ENCODE measurements at places on chromosomes 16 and 17.
A peak's percentile ranks its signal among the peaks of the same experiment; 100 is the strongest.

DNA sequence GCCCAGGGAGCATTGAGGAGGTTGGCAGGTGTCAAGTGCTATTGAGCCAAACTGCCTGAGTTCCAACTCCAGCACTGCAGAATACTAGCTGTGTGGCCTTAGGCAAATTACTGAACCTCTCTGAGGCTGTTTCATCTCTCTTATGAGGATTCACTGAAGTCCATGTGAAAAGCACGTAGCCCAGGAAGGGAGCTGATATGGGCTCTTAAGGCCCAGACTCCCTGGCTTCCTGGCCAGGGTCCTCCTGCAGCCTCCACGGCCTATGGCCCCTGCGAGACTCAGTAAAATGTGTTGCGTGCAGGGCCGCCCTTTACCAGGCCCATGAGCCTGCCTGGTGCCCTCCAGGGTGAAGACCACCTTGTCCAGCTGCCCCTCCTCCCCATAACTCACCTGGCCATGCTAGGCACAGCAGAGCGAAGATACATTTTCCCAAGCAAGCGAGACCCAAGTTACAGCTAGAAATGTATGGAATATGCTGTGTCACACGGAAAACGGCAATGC is 133.7 kb upstream of the TNRC6C start:
- DNase-seq: no peak

DNA sequence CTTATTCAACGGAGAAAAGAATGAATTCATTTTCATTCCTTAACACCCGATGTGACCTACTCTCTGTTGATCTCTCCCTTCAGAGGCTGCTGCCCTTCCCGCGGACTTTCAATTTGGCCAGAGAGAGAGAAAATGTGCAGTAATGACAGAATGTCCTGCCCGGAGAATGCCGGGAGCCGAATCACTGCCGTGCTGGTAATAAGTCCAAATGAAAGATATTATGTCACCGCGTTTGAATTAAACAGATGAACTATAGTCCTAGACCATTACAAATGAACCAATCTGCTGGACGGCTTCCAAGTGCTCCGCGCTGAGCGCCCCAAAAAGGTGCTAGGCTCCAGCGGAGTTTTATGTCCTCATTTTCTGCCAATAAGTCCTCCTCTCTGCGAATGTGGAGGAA is 14.7 kb upstream of the C16orf82 start:
- no peak for DNase-seq

DNA sequence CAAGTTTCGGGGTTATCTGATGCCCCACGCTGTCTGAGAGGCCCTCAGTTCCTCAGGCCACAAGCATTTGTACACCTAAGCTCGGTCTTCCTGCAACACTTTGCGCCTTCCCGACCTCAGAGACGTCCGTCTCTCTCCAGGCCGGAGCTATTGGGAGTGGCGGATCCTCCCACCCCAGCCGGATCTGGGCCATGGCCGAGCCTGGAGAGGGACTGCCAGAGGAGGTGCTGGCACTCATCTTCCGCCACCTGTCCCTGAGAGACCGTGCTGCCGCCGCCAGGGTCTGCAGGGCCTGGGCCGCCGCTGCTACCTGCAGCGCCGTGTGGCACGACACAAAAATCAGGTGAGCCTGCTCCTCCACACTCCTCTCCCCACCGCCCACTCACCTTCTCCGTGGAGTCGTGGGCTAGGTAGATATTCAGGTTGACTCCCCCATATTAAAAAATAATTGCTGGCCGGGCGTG is 1.9 kb downstream of the FBXL8 start:
- no peak for DNase-seq

DNA sequence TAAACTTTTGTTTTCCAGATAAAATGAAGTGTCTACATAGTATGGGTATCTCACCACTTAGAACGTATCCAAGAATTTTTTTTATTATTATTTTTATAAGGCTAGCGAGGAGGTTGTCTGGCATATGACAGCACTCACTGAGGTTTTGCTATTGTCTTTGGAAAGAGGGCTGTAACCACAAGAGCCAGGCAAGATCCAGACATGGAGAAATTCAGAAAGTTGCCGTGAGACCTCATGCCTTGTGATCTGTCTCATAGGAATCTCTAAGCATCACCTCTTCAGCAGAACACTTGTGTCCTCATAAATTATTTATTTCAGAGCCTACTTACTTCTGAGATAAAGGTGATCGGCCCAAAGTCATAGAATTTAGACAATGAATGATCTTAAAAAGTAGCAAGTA is 410.8 kb downstream of the CDH11 start:
- DNase-seq: no peak

DNA sequence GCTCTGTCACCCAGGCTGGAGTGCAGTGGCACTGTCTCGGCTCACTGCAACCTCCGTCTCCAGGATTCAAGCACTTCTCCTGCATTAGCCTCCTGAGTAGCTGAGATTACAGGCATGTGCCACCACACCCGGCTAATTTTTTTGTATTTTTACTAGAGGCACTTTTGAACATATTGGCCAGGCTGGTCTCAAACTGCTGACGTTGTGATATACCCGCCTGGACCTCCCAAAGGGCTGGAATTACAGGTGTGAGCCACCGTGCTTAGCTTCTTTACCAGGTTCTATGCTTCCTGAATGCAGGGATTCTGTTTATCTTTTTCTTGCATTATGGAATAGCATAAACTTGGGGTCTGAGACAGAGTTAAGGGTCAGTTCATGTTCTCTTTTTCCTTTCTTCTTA is 317.9 kb upstream of the RBFOX1 start:
- DNase-seq: no peak

DNA sequence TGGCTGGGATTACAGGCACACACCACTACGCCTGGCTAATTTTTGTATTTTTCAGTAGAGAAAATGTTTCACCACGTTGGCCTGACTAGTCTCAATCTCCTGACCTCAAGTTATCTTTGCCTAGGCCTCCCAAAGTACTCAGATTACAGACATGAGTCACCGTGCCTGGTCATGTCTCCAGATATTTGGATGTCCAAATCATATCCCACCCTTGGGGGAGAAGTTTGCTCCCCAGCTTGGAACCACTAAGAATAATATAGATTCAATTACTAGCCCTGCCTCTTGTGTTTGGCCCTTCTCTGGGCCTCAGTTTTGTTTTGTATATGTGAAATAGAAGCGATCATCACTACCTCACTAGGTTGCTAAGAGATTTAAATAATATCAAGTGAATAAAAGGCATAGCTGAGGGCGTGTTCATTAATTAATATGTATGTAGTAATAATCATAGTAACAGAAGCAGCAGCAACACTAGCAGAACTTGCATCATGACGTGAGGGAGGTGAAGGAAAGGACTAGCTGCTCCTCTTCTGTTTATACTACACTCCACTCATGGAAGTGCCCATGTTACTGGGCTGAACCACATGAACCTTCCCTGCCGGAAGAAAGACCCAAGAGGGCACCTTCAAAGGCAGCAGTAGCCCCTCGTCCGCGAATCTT is 253.6 kb upstream of the XYLT1 start:
- no peak for DNase-seq

GRCh38 chr17:48192321-48192731 is 84.8 kb downstream of the SNX11 start:
- no peak for DNase-seq

- DNase-seq: no peak
These were observed 22.7 kb downstream of the PLEKHG4 start for GRCh38 chr16:67302076-67302475.

DNA sequence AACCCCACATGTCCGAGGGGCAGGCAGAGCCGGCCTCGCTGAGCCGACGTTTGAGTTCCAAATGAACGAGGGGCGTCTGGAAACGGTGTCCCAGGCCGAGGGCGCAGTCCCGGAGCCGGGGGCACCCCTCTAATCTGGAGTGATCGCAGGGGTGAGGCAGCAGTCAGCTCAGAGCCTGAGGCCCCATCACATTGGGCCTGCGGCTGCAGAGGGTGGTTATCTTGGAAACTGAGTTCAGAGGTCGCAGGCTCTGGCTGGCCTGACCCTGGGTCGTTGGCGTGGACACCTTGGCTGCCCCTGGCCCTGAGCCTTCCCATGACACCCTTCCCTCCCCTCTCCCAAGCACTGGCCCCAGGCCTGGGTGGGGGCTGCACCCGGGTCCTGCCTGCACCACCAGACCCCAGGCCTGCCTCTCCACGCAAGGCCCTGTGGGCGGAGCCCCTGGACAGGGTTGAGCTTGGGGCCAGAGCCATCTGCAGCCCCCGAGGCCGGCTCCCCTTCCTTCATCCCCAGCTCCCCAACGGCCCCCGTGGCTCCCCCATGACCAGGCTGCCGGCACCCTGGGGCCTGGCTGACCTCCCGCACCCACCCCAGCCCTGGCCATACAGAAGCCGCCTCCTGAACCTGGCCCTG is 45.6 kb downstream of the ZFPM1 start:
- DNase-seq: no peak

DNA sequence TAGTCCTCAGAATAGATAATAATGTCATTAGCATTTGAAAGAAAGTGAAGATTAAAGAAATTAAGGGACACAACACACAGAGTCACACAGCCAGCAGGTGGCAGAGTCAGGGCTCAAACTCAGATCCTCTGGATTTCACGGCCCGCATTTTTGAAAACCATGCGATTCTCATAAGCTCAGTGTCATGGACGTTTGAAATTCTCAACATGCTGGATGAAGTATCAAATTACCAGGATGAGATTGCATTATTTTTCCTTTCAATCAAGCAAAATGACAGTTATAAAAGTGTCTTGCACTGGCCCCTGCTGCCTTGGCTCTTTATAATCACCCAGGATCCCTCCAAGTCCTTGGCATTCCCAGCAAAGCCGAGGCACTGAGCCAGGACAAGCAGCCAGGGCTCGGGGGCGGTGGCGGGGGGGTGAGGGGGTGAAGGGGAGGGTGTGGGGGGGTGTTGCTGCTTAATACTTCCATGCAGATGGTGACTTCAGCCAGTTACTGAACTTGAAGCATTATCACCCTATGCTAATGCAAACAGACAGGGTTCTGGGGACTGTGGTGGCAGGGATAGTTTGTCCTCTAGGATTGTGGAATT is 6.6 kb upstream of the BMERB1 start:
- DNase-seq: peak; percentile 22

DNA sequence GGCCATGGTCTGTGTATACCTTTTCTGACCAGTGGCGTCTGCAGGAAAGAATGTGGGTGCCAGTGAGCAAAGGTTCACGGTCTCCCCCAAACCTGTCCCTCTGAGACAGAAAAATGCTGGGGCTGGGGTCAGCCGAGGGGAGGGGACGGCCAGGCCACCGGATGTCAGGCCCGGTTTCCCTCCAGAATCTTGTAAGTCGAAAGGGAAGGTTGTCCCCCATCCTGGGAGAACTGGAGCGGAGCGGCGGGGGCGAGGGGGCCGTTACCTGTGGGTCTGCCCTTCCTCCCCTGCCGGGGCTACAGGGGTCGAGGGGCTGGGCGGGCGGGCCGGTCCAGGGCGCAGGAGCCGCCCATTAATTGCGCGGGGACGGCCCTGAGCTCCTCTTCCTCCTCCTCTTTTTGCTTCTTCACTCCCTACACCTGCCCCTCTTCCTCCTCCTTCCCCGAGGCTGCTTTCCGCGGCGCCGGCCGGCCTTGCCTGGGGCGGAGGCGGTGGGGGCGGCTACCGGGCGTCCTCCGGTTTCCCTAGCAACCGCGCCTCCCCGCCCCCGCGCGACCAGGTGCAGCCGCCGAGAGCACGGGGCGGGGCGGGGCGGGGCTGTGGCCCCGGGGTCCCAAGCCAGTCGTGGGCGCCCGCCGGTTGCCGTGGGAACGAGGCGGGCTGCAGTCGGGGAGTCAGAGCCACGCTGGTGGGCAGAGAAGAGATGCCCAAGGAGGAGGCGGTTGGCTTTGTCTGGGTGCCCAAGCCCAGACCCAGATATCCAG is at the start of gene MARCHF10:
TSS of gene MARCHF10 (minus strand) at position 503 of the 764 bp plus-strand sequence. CDS start 6,579 bp downstream, outside the sequence.
- DNase-seq: peak; percentile 22

DNA sequence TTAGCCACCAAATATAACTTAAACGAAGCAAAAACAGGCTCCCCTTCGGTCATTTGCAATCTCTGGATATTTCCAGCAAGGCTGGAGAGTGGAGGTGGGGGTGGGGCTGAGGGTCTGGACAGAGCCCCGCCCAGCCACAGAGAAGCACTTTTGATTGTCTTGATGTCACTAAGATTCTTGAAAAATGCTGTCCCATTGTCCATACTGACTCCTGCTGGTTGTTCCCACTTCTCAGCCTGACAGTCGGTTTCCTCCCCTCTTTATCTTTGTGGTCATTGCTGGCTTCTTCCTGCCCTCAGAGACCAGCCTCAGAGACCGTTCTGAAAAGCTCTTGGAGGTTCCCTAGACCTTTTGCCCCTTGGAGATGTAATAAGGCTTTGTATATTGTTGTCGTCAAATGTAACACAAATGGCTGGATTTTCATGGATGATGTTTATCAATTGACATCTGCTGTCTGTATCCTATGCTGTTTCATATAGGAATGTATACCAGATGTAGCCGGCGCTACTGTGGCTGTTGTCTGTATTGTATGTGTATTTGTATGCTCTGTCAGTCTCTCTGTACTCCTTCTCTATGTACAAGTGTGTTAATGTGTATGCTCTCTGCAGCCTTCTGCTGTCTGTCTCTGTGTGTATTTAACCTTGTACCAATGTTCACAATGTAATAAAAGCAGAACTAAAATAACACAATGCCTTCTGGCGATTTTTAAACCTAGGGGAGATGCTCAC is 94.8 kb upstream of the DNAH9 start:
- no peak for DNase-seq

GRCh38 chr17:66511135-66511534 is 208.7 kb downstream of the PRKCA start:
- DNase-seq: no peak

DNA sequence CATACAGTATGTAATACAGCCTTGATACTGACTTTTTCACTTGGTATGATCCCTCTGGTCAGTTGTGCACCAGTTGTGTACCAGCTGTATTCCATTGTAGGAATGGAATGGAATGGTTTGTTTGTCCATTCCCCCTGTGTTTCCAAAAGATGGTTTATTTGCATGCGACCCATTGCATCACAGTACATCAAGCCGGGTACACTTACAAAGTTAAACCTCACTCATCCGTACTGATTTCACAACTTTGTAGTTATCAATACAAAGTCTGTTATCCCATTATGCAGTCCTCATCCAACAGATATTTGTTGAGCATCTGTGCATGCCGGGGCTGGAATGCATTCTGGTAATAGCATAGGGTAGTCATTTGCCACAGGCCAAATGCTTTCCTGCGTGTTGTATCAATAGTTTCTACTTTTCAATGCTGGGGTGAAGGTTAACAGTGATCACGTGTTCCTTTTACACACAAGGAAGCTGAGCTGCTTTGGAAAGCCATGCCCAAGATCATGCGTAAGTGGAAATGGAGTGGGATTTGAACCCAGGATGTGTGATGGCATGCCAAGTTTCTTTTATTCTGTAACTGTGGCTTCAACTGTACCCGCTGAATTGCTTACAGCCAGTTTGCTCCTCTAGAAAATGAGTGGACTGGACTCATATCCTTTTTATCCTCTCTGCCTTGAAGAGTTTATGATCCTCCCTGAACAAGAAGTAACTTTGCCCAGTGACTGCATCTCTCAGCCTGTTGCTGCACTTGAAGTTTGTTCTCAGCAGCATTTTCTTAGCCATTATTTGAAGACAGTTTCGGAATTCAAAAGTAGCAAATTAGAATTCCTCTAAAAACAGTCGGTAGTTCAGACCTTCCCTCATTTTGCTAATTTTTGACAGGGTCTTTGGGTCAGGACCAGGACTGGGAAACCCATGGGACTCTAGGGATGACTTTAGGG is 228.5 kb downstream of the CCDC182 start:
- no peak for DNase-seq

Measured in activated B cell treated with CpG ODN at 0.5 μM for 24 hours (primary cell).